GM10248 (cell line): ENCODE measurements at places on chromosomes 3 and 15.

DNA sequence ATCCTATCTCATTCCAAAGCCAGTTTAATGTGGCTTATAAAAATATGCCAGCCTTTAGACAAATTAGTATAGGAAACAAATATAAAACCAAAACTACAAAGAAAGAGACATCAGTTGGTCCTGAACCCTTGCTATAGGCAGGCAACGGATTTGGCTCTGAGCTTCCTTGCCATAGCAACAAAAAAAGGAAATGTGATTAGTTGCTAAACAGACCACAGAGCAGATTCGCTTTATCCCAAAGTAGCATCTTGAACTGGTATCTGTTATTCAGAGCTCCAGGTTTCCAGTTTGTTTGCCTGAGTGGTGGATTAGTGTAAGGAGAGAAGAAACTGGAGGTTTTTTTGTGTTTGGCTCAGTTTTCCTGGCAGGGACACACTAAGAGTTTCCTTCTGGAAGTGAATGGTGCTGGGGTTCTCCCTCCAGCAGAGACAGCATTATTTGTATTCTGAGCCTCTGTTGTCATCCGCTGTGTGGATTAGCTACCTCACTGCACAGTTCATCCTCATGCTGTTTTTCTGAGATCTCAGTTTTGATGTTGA, 44.1 kb downstream of the CHST2 start:
- no peak for DNase-seq

DNA sequence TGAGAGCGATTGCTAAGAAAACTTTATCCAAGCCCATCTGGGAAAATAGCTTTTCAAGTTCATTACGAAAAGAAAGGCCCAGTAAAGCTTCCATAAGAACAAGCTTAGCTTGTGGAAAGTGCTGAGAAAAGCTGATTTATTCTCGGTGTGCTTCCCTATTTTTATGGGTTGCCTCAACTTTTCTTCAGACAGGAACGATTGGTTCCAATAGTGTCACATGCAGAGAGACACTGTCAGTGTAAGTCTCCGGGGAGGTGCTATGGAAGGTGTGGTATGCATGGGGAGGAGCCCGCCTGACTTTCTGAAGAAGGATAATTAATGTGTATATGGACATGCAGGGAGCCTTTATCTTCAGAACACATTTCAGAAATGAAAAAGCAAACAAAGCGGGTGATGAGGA, 177.2 kb downstream of the SSR3 start:
- DNase-seq: no peak

GRCh38 chr3:134430950-134431445, 54.8 kb downstream of the ANAPC13 start:
- DNase-seq: no peak

DNA sequence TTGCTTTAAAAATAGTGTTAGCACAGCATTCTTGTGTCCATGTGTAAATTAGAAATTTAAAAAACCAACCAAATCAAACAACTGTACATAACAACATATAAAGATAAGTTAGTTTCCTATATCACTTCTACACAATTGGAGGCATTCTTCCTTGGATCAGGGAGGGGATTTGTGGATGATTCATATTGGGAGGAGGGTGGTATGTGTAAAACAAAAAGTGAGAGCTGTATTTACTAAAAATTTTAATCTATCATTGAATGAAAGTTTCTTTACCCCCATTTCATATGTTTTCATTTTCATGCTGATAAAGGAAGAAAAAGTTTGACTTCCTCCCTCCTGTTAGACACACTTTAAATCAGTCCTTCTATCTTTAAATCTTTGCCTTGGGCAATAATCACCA, 325.0 kb downstream of the SATB1 start:
- DNase-seq: no peak

GRCh38 chr3:23004971-23005370, 198.2 kb upstream of the UBE2E2 start:
- DNase-seq: no peak

DNA sequence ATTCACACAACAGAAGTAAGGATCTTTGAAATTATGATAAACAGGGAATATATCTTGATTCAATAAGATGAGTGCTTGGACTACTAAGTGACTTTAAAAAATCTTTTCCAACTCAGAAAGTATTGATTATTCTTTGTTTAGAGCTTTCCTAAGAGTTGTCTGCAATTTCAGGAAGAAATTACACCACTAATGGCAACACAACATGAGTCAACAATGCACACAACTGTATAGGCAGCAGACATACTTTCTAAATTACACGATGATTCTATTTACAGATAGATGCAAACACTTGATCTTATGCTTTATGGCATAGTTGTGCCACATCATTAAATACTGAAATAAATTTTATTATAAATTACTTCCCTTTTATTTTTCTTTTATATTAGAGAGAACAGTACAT, 4.4 kb downstream of the NAA50 start:
- no peak for DNase-seq

GRCh38 chr3:162799910-162800309, 1303.3 kb downstream of the OTOL1 start:
- DNase-seq: no peak

DNA sequence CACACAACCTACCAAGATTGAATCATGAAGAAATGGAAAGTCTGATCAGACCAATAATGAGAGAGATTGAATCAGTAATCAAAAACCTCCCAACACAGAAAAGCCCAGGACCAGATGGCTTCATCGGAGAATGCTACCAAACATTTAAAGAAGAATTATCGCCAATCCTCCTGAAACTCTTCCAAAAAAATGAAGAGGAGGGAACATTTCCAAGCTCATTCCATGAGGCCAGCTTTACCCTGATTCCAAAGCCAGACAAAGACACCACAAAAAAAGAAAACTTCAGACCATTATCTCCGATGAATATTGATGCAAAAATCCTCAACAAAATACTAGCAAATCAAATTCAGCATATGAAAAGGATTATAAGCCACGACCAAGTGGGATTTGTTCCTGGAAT, 94.1 kb downstream of the SENP2 start:
- no peak for DNase-seq

DNA sequence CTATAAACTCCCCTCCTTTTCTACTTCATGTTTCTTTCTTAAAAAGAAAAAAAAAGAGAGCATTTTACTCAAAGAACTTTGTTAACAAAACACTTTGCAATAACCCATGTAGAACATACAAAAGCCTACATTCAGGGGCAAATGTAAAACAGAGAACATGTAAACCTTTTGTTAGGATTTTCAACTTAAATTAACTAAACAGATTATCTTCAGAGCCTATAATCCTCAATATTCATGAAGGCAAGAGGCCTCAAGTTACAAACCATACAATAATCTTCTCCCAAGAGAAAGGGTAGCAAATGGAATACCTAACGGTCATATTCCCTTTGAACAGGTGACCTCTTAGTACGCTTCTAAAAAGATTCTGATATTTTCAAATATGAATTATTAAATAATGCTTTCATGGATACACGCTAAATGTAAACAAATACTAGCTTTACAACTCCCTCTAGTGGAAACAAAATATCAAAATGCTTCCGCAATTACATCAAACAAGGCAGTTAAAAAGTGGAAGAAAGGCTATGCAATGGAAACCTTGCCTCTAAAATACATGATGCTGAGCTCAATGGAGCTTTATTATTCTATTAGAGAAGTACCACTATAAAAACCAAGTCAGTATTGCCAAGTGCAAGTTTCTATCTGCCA, 9.9 kb downstream of the CEP152 start:
- no peak for DNase-seq

DNA sequence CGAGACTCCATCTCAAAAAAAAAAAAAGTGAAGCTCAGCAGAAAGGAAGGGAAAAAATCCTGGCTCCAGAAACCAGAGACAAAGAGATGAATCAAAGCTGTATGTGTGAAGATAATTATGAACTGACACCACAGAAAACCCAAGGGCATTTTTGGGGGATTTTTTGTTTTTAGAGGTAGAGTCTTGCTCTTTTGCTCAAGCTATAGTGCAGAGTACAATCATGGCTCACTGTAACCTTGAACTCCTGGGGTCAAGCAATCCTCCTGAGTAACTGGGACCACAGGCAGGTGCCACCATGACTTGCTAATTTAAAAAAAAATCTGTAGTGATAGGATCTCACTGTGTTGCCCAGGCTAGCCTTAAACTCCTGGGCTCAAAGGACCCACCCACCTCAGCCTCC, 22.8 kb downstream of the HCLS1 start:
- no peak for DNase-seq

GRCh38 chr3:101873619-101874018, 24.3 kb downstream of the NFKBIZ start:
- DNase-seq: no peak

DNA sequence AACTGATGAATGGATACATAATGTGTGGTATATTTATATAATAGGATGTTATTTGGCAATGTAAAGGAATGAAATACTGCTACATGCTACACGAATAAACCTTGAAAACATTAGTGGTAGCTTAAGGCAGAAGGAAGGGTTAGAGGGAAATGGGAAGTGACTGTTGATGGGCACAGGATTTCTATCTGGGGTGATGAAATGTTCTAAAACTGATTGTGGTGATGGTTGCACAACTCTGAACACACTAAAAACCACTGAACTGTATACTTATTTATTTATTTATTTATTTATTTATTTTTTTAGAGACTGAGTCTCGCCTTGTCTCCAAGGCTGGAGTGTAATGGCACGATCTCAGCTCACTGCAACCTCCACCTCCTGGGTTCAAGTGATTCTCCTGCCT, 24.8 kb upstream of the SHISA5 start:
- DNase-seq: no peak

DNA sequence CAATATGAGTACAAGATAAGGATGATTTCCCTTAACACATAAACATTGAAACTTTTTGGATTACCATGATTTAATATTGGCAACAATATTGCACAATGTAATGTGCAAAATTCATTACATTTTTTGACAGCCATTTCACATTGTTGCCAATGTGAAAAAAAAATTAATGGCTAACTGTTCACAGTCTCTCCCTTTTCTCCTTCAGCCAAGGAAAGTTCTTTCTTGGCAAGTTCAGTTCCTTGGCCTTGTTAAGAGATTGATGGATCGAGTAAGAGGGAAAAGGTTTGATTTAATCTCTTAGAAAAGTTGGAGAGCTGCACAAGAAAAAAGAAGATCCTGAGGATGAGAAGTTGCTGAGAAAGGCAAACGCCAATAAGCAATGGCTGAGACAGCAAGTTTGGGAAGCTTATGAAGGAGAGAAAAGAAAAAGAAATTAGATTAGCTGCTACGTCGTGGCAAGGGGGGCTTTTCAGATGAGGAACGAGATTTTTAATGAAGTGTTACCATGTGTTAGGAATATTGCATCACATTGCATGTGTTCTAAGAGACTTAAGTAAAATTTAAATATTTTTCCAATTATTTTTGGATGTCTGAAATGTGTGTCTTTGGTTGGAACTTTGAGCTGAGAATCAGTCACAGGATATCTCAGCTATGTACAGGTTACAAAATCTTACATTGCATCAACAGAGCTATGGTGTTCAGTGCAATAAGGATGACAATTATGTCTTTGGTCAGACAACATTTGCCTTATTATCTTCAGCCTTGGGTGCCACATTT, 61.4 kb upstream of the ZNF280D start:
- no peak for DNase-seq

DNA sequence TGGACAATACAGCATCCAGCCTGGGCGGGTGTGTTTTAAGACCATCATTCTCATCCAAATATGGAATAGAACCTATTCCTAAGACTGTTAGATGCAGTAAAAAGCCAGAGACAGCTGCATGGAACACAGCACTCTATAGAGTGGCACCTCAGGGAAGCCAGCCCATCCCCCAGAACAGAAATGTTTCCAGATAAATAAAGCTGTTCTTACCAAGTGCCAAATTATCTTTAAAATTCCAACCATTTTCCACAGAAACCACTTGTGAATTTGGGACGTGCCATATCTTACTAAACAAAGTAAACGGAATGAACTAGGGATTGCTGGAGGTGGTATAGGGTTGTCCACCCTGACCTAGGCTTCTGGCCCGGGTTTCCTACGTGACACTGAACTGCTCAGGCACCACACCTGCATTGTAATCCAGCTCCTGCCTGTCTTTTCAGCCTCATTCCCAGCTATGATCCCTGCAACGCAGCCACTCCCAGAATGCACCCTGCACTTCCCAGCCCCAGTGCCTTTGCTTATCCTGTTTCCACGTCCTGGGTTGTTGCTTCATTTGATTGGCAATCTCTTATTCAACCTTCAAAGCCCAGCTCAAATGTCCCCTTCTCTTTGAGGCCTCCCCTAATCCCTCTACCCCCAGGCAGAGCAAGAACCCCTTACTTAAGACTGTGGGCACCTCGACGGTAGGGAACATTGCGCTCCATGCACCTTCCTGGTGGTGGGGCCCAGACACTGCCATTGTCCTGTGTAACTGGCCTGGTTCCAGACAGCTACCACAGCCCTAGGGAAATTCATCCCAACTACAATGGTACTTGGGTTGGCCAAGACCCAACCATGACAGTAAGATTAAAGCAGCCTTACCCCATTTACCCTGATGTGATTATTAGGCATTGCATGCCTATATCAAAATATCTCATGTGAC, 100.2 kb downstream of the IQSEC1 start:
- no peak for DNase-seq

DNA sequence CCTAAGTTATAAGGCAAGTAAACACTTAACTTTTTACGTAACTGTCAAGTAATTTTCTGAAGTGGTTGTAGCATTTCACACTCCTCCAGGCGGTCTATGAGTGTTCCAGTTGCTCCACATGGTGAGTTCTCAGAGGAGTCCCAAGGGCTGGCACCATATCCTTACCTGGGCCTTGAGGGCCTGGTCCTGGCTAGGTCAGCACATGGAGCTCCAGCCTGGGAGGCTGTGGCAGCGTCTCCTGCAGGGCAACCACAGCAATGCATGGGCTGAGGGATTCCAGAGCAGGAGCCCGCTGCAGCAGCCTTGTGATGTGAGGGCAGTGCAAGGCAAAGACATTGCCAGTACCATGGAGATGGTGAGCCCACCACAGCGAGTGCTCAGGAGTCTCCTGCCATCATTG, 32.2 kb upstream of the LYZL4 start:
- no peak for DNase-seq

- DNase-seq: no peak
Measured at GRCh38 chr3:30435861-30436331, 170.5 kb upstream of the TGFBR2 start.

DNA sequence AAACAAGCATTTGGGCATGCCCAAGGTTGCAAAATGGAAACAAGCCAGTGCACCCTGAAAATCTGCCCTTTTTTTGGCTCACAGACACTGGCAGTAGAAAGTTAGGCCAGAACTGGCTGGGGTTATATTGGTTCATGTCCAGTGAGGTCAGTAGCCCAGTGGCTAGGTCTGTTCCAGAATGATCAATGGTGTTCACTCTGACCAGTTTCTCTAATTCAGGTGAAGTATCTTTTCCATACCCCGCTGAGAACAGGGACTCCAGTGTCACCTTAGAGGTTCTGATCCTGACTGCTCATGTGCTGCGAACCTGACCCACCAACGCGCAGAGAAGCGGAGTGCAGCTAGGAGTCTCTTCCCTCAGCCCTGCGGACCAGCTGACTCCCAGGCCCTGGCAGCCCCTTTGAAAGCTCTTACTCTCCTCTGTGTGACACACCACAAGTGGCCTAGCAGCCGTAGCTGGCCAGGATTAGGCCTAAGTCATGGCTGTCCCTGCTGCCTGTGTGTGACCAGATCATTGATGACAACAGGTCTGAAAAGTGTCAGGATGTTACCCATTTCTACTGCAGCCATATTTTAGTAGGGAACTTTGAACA, 123.5 kb downstream of the GHSR start:
- no peak for DNase-seq

- DNase-seq: no peak
Measured at GRCh38 chr15:78327466-78327865, 12.7 kb upstream of the CRABP1 start.

GRCh38 chr15:64774037-64774628, 1.3 kb downstream of the RBPMS2 start:
- no peak for DNase-seq
